CD4-positive, alpha-beta T cell treated with Interleukin-15 for 1 hour (primary cell): ENCODE measurements at places on chromosomes 7 and 10.

DNA sequence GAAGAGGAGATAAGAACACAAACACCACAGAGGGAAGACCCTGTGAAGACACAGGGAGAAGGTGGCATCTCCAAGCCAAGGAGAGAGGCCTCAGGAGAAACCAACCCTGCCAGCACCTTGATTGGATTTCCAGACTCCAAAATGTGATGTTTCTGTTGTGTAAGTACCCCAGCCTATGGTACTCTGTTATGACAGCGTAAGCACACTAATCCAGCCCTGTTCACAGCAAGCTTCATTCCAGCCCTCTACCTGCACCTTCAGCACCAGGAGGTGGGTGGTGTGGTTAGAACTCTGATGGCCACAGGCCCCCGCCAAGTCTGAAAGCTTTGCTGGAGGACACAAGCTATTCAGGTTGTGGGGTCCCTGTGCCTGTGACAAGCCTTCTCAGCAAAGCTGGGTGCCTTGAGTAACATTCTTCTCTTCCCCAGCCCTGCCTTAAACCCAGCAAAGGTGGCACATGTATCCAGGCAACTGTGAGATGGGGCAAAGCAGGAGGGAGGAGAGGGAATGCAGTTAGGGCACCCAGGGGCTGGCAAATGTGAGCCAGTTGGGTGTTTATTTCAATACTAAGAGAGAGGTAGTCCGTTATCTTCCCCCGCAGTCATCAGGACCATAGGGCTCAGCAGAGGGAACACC is 4.5 kb downstream of the VSTM4 start:
- DNase-seq, result no peak

- no peak for DNase-seq
Observed at GRCh38 chr10:87734987-87735827, 75.5 kb downstream of the PAPSS2 start.

GRCh38 chr7:150838965-150839650 is 13.2 kb upstream of the AOC1 start:
- no peak for DNase-seq

DNA sequence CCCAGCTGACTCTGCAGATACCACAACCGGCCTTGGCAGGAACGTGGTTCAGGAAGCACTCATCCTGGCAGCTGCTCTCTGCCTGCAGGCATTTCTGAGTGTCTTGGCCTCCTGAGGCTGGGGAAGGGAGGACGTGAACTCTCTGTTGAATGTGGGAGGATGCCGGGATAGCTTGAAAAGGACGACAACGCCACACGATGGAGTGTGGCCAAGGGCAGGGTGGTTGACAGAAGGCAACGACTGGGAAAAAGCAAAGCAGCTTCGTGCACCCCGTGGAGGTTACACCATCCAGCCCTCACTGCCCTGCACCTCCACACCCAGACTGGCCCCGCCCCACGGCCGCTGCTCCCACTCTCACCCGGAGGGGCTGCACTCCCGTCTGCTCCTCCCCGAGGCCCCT is 466.1 kb upstream of the FOXK1 start:
- DNase-seq, result no peak

DNA sequence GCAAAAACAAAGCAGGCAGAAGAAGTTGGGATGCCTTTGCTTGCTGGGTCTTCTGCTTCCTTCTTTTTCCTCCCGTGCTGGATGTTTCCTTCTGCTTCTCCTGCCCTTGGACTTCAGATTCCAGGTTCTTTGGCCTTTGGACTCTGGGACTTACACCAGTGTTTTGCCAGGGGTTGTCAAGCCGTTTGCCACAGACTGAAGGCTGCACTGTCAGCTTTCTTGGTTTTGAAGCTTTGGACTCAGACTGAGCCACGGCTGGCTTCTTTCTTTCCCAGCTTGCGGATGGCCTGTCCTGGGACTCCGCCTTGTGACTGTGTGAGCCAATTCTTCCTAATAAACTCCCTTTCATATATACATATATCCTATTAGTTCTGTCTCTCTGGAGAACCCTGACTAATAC is 11.3 kb upstream of the LCOR start:
- no peak for DNase-seq

- no peak for DNase-seq
Observed at GRCh38 chr10:84783909-84784308, 455.5 kb downstream of the CCSER2 start.

DNA sequence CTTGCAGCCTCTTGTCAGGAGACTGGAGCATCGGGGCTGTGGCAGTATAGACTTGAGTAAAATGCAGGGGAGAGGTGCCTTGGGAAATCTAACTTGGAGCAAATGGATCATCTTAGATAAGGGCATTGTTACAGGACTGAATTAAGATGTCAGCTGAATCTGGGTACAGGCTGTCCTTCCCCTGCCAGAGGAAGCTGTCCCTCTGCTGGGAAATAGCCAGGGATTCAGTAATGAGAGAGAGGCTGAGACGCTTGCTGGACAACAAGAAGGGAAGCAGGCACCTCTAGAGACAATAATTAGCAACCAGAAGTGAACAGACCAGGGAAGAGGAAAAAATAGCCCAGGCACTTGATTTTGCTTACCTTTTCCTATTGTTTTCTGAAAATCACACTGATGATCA is 20.7 kb upstream of the RAPGEF5 start:
- DNase-seq, result no peak

GRCh38 chr7:41476460-41476803 is 226.5 kb downstream of the INHBA start:
- no peak for DNase-seq

DNA sequence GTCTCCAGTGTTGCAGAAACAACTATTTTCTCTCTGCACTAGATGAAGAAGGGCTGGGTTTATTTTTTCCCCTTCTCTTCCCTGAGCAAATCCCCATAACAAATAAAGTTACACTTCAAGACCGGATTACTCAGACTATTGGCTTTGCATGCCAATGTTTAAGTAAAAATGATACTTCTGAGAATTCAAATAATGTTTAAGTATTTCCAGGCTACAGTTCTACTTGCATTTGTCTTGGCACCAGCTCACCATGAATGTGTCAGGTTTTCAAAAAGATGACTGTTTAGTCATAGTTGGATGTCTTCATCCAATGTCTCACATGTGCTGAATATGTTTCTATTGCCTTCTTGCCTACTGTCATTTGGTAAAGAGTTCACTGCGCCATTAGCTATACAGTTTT is 912.6 kb downstream of the GATA3 start:
- no peak for DNase-seq

DNA sequence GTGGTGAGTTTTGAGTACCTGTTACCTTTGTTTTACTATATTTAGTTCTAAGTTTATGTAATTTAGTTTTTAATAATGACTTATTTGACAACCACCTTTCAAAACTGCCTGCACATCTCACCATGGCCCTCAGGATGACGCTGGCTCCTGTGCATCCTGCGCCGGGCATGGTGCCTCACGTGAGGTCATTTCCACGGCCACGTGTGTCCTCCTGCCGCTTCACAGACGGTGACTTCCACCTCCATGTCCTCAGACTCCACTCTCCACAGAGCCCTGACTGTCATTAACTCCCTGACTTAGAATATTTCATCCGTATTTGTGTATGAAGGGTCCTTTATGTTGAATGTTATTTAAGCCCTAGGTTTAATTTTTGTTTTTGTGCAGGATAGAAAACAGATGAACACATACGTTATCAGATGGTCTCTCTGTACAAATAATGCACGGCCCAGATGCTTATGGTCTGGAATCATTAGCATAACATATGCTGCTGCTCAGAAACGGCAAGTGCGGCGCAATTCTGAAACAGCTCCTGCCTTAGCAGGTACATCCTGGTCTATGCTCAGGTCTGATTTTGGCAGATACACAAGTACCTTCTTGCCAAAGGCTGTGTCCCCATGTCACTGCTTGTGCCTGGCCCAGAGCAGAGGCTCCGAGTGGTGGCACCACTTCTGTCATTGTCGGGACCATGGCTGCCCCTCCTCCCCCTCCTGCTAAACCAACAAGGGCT is 155.8 kb downstream of the WDR37 start:
- no peak for DNase-seq

GRCh38 chr7:36653663-36654355 is 70.5 kb downstream of the AOAH start:
- no peak for DNase-seq

- no peak for DNase-seq
Observed at GRCh38 chr10:22816298-22816653, 101.9 kb upstream of the PIP4K2A start.

GRCh38 chr7:81560708-81561107 is 209.1 kb downstream of the HGF start:
- DNase-seq, result no peak

- DNase-seq, result no peak
Observed at GRCh38 chr10:52313256-52313932, 687 bp upstream of the DKK1 start.

DNA sequence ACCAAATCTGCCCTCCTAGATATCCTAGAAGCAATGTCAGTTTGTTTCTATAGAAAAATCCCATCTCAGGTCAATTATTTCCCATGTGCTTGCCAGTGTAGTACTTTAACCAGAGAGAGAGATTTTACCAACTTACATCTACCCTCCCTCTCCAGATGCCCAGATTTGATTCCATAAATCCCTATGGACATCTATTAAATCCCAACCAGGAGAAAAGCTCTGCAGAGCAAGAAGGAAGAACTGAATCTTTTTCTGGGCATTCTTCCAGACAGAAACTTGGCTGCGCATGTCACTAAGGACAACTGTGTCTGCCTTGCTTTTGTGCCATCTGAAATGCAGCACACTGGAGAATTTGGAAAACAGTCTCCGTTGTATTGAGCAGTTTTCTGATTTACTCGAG is 597.6 kb downstream of the SORCS1 start:
- no peak for DNase-seq

GRCh38 chr7:122340427-122340826 is 35.9 kb upstream of the FEZF1 start:
- DNase-seq, result no peak
